Cardiac ventricle fibroblast (primary cell): ENCODE measurements at places on chromosomes 12 and 14. TPM values are rescaled to one million over a fixed set of nuclear protein-coding genes. Genes with fewer than 3 reads are reported as not detected.

CLEC4D gene
- not detected in 2 replicates for total RNA-seq

UBR7 gene
- total RNA-seq, result 17.0 and 23.8 TPM in 2 replicates

LAG3 gene
- 0.06 and 0.10 TPM in 2 replicates for total RNA-seq

ITPK1 gene
- 18.2 and 20.8 TPM in 2 replicates for total RNA-seq

CLEC1A gene
- total RNA-seq, result 0.25 and 2.4 TPM in 2 replicates

RNU4-1 gene
- under 0.01 TPM in 2 replicates for total RNA-seq

KRT71 gene
- total RNA-seq, result not detected in 2 replicates

RAD51B gene
- total RNA-seq, result 4.0 and 5.8 TPM in 2 replicates

C14orf180 gene
- total RNA-seq, result not detected in 2 replicates

SLC10A1 gene
- not detected in 2 replicates for total RNA-seq

CIT gene
- 3.8 and 7.1 TPM in 2 replicates for total RNA-seq

ESRRB gene
- total RNA-seq, result 0.19 TPM in 1 of 2 replicates, not detected in the other

TCL1B gene
- not detected in 2 replicates for total RNA-seq

AKAP6 gene
- total RNA-seq, result 0.05 and 1.00 TPM in 2 replicates

MGAT4C gene
- under 0.01 TPM in 2 replicates for total RNA-seq

KCNA5 gene
- not detected in 2 replicates for total RNA-seq

BCL11B gene
- total RNA-seq, result 0.05 TPM in 1 of 2 replicates, not detected in the other

CPNE8 gene
- total RNA-seq, result 7.1 and 9.1 TPM in 2 replicates

TMEM119 gene
- 21.3 and 27.7 TPM in 2 replicates for total RNA-seq

MFAP5 gene
- 28.6 and 31.1 TPM in 2 replicates for total RNA-seq

KIF26A gene
- total RNA-seq, result not detected in 2 replicates

TMEM179 gene
- not detected in 2 replicates for total RNA-seq

ADAM21 gene
- 0.34 and 0.81 TPM in 2 replicates for total RNA-seq

SDR9C7 gene
- total RNA-seq, result not detected in 2 replicates

ESR2 gene
- not detected in 2 replicates for total RNA-seq

CCDC177 gene
- total RNA-seq, result 0.20 TPM in 1 of 2 replicates, not detected in the other

PXN gene
- total RNA-seq, result 60.2 and 63.2 TPM in 2 replicates

SRRM4 gene
- not detected in 2 replicates for total RNA-seq

RDH12 gene
- total RNA-seq, result not detected in 2 replicates

TFCP2 gene
- total RNA-seq, result 11.0 and 11.4 TPM in 2 replicates

ASIC1 gene
- total RNA-seq, result 20.7 and 30.7 TPM in 2 replicates

DAD1 gene
- 290 and 388 TPM in 2 replicates for total RNA-seq

GPRC5A gene
- total RNA-seq, result 2.2 and 2.6 TPM in 2 replicates

KLHL42 gene
- total RNA-seq, result 12.7 and 14.2 TPM in 2 replicates

ALDH1L2 gene
- 53.7 and 54.4 TPM in 2 replicates for total RNA-seq

ACRBP gene
- 0.10 and 0.31 TPM in 2 replicates for total RNA-seq

GPD1 gene
- total RNA-seq, result 5.9 and 11.3 TPM in 2 replicates

AVPR1A gene
- total RNA-seq, result not detected in 2 replicates

GZMB gene
- total RNA-seq, result not detected in 2 replicates

TMCC3 gene
- 0.69 and 0.73 TPM in 2 replicates for total RNA-seq

RNU7-1 gene
- not detected in 2 replicates for total RNA-seq

TAS2R7 gene
- total RNA-seq, result not detected in 2 replicates

JAG2 gene
- total RNA-seq, result 0.81 and 1.9 TPM in 2 replicates

KRT6C gene
- total RNA-seq, result not detected in 2 replicates

TRPV4 gene
- total RNA-seq, result 2.6 TPM in 2 replicates

GPR137C gene
- 0.39 and 0.87 TPM in 2 replicates for total RNA-seq

SLC38A4 gene
- total RNA-seq, result 0.05 and 0.12 TPM in 2 replicates

FLRT2 gene
- 12.7 and 14.2 TPM in 2 replicates for total RNA-seq

NOP9 gene
- total RNA-seq, result 9.2 and 9.9 TPM in 2 replicates
